ENCODE measurements at places on chromosomes 6 and 20.
A peak's percentile ranks its signal among the peaks of the same experiment; 100 is the strongest.

DNA sequence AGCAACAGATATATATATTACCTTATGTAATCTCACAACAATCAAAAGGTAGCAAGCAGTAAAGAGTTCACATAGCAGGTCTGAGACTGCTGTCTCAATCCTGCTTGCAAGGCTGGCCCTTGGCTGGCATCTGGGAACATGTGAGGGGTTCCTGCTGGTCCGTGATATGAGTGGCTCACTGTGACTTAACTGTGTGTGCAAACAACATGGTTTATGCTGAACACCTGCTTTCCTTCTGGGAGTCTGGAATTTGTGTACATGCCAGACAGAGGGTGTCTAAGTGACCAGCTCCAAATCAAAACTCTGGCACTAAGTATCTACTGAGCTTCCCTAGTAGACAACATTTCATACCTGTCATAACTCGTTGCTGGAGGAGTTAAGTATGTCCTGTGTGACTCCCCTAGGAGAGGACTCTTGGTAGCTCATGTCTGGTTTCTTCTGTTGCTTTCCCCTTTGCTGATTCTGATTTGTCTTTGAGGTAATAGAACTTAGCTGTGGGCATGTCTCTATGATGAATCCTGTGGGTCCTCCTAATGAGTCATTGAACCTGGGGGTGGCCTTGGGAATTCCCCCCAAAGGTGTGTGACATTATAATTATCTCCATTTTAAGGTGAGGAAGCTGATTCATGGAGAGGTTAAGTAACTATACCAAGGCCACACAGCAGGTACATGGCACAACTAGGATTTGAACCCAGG is 131.6 kb upstream of the NEDD9 start:
- DNase-seq = peak; percentile 77

DNA sequence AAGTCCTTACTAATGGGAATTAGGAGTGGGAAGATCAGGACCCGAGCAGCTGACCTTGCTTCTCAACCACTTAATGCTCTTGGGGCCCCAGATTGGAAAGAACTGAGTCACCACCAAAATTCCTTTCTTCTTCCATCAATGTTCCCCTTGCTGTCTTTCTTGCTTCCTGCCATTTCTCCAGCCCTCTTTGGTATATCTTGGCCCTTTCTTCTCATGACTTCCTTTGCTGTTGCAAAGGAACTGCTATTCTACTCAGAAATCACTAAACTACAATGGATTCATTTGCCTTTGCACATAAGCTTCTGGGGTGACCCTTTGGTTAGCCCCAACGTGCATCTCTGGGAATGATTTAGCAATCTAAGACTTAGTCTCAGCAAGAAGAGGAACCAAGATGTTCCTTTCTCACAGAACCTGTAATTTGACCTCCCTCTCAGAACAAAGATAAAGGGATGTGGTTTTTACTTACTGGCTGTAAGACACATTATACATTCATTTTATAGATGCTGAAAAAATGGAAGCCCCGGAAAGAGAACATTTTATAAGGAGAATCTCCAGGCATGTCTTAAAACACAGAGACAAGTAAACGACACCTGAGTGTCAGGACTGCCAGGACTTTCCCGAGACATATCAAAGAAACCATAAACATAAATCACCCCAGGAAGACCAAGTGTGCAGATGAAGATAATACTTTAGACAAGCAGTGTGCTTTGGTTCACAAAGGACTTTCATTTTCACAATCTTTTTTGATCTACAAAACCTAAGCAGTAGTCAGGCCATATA is 99.0 kb upstream of the TNFAIP3 start:
- no peak for DNase-seq

GRCh38 chr6:166572370-166573261 is 13.9 kb downstream of the RAMACL start:
- DNase-seq = no peak

GRCh38 chr20:25286917-25287316 is 39.0 kb downstream of the PYGB start:
- DNase-seq = no peak

GRCh38 chr6:52016915-52017748 is 70.3 kb downstream of the PKHD1 start:
- DNase-seq = peak; percentile 3

- no peak for DNase-seq
Observed at GRCh38 chr6:160265869-160266476, 7.4 kb upstream of the SLC22A2 start.

DNA sequence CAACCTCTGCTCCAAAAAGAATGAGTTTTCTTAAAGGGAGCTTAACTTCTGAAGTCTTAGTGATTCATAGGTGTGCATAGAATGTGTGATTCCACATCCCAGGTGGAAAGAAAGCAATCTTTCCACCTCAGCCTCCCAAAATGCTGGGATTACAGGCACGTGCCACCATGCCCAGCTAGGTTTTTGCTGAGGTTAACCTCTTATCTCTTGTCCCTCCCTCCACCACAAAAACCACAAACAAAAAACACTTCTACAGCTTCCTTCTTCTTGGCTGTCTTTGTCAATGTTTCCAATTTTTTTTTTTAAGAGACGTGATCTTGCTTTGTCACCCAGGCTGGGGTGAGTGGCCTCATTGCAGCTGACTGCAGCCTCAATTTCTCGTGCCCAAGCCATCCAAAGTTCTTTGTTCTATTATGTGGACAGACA is 8.1 kb upstream of the CSE1L start:
- no peak for DNase-seq

DNA sequence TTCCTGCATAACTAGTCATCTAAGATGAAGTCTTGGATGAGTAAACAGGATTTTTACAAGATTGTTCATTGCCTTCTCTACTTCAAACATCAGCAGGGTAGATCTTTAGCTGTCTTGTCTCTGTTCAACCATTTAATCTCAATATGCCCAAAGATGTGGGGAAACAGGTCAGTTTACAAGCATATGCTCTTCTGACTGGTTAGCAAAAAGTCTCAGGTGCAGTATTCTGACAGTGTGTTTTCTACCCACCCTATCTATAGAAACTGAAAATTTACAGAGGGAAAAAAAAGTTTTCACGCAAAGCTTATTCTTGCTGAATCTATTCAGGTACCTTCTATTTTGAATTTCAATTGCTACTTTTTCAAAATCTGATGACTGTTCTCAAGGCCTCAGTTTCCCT is 29.0 kb downstream of the MAP3K5 start:
- DNase-seq = peak; percentile 38
